ENCODE measurements at places on chromosomes 3 and 15. TPM values are rescaled to one million over a fixed set of nuclear protein-coding genes. Genes with fewer than 3 reads are reported as not detected.

ZNF502 gene
- total RNA-seq, result 3.4 TPM

SPINK8 gene
- not detected for total RNA-seq

GANC gene
- total RNA-seq, result 16.6 TPM

NPAP1 gene
- not detected for total RNA-seq

OXTR gene
- 0.57 TPM for total RNA-seq

CADM2 gene
- not detected for total RNA-seq

LINGO1 gene
- not detected for total RNA-seq

NR2E3 gene
- total RNA-seq, result 0.14 TPM

DPPA4 gene
- not detected for total RNA-seq

CYP1A2 gene
- not detected for total RNA-seq

HYAL1 gene
- total RNA-seq, result 1.6 TPM

CNTN3 gene
- total RNA-seq, result 2.4 TPM

GOLGA6D gene
- not detected for total RNA-seq
